Renal cortex interstitium (tissue), 15 donors: ENCODE measurements at places on chromosomes 2 and 18.

GRCh38 chr2:215793747-215794595 lies 219.4 kb downstream of the MREG start:
- DNase-seq, result no peak

- no peak for DNase-seq
These were observed 81.1 kb upstream of the CAVIN2 start for GRCh38 chr2:191927991-191928390.

DNA sequence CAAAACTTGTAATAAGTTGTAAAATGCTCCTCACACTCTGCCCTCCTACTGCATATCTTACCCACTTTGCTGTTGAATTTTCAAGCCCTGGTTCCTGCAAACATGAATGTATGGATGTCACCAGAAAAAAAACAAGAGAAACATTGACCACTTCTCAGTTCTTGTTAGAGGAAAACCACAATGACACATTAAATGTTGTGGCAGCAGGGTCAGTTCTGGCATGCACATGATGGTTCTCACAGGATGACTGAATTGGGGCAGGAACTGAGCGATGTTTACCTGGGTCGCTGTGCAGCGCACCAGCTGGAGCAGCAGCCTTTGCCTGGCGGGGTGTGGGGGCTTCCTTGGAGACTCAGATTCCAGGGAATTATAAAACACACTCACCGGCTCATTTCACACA lies 14.0 kb upstream of the PRKCE start:
- DNase-seq, result no peak

DNA sequence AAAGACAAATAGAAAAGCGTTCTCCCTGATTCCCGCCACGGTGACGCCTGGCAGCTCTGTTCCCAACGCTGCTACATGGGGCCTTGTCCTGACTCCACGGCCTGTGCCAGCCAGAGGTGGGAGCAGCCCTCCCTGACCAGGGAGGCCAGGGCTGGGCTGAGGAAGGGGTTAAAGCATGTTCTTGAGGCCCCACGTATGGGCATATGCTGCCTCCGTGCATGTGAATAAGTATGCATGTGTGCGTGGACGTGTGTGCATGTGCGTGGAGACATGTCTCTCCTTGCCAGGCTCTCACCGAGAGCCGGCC lies 1.6 kb upstream of the SNED1 start:
- no peak for DNase-seq

DNA sequence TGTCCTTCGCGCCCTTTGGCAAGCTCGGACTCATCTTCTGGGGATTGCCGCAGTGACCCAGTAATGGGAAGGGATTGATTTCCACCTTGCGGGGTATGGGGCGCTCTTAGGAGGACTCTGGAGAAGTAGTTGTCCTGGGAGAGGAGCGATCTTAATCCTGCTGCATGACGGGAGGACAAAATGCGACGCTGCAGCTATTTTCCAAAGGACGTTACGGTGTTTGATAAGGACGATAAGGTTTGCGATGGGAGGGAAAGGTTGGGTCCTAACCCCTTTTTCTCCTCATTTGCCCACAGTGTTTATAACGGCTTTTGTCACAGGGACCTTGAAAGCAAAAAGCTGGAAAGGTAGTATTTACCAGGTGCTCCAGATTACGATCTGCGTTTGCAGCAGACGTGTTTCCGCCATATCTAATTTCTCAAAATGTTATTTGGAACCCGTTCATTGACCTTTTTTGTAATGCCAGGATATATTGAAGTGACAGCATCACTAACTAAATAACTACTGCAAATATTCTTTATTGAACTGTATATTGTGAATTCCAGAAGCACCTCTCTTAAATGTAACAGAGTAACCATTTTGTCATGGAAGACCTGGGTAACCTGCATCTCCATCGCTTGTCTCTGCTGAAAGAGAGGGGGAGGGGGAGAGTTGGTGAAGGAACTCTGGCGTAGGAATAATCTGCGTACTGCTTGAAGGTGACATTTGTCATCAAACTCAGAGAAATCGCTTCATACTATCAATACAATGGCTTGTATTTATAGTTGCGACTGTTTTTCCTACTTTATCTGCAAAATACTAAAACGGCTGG lies 590 bp downstream of the MDH1 start:
- no peak for DNase-seq

- DNase-seq, result no peak
These were observed 297.6 kb upstream of the SKOR2 start for GRCh38 chr18:47549021-47549540.

- no peak for DNase-seq
These were observed 433.2 kb upstream of the TNP1 start for GRCh38 chr2:217293046-217293445.

DNA sequence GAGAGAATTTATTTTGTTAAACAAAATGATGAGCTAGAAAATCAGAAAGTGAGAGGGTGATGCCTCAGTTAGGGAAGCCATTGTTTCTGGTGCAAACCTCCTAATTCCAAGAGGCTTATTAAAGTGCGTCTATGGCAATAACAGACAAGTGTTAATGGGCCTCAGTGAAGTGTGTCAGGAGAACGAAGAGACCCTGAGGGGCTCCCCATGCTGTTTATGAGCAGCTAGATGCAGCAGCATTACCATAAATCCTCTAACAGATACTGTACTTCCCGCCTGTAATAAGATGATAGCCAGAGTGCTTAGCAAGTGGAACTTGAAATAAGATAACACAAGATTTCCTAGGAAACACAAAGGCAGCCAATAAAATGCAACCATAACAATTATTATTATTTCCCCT lies 157.4 kb downstream of the MYT1L start:
- no peak for DNase-seq

- DNase-seq, result no peak
These were observed 1104.2 kb downstream of the BCL11A start for GRCh38 chr2:59449274-59449673.
